ENCODE measurements at places on chromosomes 12 and 14. TPM values are rescaled to one million over a fixed set of nuclear protein-coding genes. Genes with fewer than 3 reads are reported as not detected.

MTRFR gene
- 32.8 TPM for total RNA-seq

RNFT2 gene
- total RNA-seq, result 62.2 TPM

RPL10L gene
- not detected for total RNA-seq

- no peak for DNase-seq
Observed at GRCh38 chr12:2453076-2453760, 341.6 kb upstream of the FKBP4 start.

DNA sequence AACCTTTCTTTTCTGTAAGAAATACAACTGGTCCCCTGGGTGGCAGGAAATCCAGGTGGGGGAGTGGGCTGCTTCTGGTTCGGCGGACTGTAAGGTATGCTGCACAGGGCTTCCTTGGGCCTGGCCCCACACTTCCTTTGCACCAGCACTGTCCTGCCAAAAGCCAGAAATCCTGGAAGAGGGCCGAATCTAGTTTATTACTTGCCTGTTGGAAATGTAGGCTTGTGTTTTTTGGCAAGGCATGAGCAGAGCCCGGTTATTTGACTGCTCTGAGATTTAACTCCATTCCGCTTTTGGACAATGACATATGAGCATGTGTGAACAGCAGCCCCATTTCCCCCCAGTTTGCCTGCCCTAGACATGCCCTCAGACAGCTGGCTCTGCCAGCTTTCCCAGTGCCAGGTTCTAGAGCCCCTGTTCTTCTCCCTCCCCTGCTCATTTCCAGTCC, 86.6 kb downstream of the BORCS5 start:
- DNase-seq, result no peak

DNA sequence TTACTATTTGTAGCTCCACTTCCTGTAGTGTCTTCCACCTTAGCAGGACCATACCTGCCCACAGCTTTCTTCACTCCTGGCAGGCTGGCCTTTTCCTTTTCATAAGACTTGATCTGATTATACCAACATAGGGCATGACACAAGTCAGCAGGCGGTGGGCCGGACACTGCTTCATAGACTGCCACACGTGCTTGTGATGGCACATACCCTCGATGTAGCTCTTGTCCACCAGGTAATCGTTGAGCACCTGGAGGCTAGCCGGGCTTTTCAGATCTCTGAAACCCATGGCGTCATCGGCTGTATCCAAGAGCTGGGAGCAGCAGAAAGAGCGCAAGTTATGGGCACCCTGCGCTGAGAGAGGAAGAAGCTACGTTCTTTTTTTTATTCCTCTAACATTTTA, 53.7 kb upstream of the TMEM263 start:
- DNase-seq, result no peak

DNA sequence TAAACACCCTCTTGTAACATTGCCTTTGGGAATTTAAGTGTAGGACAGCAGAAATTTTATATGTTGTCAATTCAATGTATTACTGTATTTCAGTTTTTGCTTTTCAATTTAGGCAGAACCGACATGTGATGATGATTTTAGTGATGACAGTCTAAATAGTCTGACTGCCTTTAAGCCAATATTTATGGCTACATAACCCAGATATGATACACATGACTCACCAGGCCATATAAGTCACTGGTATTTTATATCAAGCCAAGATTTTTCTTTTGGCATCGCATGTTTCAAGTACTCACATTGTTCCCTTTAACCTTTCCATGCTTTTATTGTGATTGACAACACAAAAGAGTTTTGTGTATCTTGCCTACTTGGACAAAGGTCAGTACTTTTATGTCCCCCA, 13.6 kb upstream of the PPM1A start:
- no peak for DNase-seq

GRCh38 chr12:43115441-43116160, 436.4 kb downstream of the ADAMTS20 start:
- DNase-seq, result no peak

DNA sequence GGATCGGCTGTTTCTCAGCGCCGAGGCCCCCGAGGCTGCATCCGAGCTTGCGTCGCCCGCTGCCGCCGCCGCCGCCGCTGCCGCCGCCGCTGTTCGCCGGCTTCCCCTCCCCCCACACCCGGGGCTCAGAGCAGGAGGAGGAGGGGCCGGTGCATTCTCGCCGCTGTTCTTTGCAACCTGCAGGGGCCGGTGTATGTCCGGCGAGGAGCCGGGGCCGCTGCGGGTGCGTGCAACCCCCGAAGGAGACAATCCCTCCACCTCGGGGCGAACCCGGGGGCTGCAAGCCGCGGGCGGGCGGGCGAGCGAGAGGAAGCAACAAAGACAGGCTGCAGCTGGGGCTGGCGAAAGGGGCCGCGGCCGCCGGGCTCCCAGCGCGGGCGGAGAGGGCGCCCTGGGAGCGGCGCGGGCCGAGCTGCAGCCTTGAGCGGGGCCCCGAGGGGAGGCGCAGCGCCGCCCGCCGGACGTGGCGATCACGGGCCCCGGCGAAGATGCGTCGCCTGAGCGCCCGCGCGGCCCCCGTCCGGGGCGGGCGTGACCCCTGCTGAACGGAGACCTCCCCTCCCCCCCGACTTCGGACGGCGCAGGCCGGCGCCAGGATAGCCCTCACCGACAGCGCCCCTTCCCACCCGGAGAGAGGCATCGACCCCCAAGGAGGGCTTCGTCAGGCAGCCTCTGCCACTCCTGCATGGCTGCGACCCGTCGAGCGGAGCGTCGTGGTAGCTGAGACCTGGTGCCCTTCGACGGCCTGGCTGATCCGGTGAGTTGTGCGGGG, 702 bp downstream of the FAM222A start:
- peak; percentile 68 for DNase-seq

- DNase-seq, result no peak
Observed at GRCh38 chr14:68928770-68929550, 50.1 kb downstream of the ACTN1 start.

DNA sequence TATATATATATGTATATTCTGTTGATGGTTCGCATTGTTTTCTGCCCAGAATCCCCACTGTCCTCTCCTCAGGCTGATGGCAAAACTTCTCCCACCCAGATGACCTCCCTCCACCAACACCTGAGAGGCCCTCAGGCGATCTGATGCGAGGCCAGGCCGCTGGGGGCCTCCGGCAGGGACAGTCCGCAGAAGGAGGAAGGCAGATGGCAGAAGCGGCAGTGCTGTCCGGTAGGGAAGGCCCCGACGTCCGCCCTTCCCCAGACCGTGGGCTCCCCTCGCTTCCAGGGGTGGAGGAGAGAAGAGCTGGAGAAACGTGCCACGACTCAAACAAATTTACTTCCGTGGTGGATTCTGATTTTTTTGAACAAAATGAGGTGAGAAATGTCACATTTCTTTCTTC, 178.3 kb upstream of the RGS6 start:
- DNase-seq, result no peak

- DNase-seq, result no peak
Observed at GRCh38 chr12:125028106-125028505, 34.7 kb downstream of the BRI3BP start.

All from OCI-LY7 (cell line).